ENCODE measurements at places on chromosomes 3 and 15. TPM values are rescaled to one million over a fixed set of nuclear protein-coding genes. Genes with fewer than 3 reads are reported as not detected.
A peak's percentile ranks its signal among the peaks of the same experiment; 100 is the strongest.

- peak; percentile 3 for DNase-seq
Observed at GRCh38 chr15:33374226-33374914, 63.6 kb downstream of the RYR3 start.

- no peak for DNase-seq
Observed at GRCh38 chr3:43774799-43775198, 84.1 kb downstream of the ABHD5 start.

DNA sequence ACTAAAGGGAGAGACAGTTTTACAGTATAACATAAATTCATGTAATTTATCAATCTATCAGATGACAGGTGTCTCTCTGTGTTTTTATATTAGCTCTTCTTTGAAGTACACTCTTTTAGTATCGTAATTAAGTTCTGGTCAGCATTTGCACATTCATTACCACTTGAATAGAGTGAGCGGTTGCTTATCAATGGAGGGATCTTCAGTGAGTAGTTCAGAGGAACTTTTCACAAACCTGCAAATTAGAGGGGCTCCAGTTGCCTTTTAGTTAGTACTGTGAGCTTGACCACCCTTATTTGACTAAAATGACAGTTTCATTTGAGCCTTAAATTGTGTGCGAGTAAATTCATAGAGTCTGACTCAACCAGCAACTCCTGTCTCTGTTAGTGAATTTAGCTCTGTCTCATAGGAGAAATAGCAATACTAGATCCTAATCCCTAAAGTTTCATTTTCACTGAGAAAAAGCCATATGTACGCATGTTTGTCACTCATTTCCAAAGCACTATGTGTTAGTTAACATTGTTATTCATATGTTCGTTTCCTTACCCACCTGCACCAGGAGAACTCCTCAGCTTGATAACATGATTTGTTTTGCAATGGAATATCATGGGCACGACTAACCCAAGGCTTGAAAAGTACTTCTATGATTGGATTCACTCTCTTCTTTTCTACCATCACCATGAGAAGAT lies 57.5 kb upstream of the ZBED2 start:
- no peak for DNase-seq

GRCh38 chr15:52112203-52112750 lies 298 bp downstream of the BCL2L10 start:
- DNase-seq = no peak

DNA sequence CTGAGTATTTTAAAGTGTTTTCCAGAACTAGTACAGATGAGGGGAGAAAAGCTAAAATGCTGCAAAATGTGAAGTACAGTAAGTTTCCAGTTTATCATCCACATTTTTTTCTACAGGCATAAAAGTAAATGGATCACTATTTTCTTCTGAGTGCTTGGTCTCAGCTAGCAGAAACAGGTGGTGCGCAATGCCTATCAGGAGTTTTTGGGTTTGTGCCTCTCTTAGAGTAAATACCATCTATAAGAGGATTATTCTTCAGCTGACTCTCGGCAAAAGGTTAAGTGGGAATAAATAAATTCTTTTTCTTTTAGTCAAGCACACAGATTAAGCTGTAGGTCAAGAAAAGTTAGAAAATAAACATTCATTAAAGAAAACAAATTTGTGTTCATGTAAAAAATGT lies 1027.7 kb downstream of the PLOD2 start:
- no peak for DNase-seq

- no peak for DNase-seq
Observed at GRCh38 chr15:88401996-88402656, 65.1 kb downstream of the MRPL46 start.

DNA sequence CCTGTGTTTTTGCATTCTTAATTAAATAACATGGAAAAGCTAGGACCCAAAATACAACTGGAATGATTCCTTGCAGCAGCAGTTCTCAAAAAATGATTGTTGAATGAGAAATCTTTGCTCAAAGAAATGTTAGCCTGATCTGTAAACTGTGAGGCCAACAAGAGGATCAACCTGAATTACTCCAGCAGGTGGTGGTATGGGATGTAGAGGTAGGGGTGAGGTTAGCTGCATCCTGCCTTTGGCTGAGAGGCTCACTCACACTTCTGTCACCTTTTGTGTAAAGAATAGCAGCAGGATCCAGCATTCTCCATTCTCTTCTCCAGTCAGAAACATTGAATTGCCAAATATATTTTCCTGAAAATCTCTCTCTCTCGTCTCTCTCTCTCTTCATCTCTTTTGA lies 26.5 kb upstream of the FAM98B start:
- DNase-seq = no peak

- no peak for DNase-seq
Observed at GRCh38 chr3:182521339-182521738, 272.0 kb upstream of the ATP11B start.

Gene NAALADL2
- 8.7 TPM for total RNA-seq
